Lower lobe of right lung (tissue), 2 donors: ENCODE measurements at places on chromosomes 4 and X.

- DNase-seq = no peak
These were observed 25.0 kb upstream of the TRPC5OS start for GRCh38 chrX:111850975-111851374.

DNA sequence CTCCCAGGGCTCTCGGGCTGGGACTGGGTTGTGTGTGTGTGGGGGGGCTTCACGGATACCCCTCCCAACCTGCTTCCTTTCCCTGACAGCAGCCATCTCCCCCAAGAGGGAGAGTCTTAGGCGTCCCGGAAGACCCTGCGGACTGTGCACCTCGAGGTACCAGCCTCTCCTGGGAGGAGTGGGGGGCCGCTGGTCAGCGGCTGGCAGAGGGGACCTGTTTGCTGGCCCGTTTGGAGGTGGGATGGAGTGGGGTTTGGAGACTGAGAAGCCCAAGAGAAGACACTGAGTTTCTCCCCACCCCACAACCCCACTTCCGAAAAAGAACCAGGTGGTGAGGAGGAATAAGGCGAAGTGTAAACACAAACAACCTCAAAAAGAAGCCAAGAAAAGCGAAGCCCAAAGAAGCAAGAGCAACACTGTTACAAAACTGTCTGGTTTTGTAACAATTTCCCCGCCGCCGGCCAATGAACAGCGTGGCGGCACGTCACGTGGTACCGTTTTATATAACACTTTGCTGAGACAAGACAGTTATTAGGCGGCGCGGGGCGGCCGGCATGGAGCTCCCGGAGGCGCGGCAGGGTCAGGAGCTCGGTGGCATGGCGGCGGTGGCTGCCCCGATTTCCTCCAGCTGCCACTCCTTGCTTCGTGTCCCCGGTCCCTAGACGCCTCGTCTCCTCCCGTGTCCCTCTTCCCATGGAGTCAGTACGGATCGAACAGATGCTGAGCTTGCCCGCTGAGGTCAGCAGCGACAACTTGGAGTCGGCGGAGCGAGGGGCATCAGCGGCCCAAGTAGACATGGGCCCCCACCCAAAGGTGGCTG is at the start of gene LONRF3:
LONRF3 (plus strand) TSS at position 531 of the 820 bp plus-strand sequence; CDS start at position 694, 163 bp downstream.
- DNase-seq = peak; percentile 88

GRCh38 chr4:176270669-176271068 is 1.6 kb upstream of the ASB5 start:
- no peak for DNase-seq

DNA sequence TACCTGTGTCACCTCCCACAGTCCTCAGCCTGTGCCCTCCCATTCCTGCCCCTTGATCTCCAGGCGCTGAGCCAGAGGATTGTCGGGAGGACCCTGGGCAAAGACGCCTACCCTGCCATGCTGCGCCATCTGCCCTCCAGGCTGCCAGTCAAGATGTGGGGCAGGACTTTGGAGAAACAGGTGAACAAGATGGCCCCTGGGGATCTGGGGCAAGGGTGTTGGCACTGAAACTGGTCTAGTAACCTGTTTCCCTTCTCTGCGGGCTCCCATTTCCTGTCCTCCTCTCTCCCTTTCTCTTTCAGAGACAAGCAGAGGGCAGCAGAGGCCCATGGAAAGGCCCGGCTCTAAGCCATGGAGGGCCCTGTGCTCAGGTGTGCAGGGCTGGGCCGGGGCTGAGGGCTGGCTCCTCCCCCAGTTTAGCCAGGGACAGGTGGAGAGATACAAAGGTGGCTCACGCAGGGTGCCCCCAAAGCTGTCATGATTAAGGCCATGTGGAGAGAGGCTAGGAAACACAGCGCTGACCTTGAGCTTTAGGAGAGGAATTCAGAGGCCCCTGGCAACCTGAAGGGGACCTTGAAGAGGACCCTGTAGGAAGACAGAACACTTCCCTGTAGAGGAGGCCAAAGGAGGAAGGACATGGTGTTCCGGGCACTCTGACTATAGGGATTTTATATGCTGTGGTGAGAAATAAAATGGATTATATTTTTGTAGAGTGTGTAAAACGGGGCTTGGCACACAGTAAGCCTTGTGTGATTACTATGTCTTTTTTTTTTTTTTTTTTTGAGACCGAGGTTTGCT is at the start of gene GLOD5:
GLOD5 (plus strand) TSS at position 74 of the 798 bp plus-strand sequence; CDS start at position 118, 44 bp downstream.
- peak; percentile 72 for DNase-seq

DNA sequence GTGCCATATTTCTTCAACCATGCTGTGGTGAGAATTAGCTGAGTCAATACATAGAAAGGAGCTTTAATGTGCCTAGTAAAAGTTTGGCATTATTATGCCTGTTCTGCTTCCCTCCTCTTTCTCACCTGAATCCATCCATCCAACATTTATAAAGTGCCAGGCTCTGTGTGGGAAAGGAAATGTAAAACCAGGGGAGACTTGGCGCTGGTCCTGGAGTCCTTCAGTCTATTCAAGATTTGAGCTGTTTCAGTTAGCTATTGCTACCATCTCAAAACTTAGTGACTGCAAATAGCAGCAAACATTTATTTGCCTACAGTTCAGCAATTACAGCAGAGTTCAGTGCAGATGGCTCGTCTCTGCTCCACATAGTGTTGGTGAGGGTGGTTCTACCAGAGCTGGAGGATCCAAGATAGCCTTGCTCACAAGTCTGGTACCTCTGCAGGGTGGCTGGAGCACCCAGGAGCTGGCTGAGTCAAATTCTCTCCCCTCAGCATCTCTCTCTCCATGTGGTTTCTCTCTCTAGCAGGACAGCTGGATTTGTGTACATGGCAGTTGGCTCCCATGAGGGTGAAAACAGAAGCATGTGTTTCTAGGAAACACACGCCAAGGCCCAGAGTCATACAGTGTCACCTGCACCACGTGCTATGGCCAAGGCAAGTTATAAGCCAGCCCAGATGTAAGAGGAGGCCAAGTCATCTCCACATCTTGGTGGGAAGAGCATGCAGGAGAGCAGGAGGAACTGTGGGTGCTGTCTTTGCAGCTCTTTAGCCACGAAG is 77.3 kb downstream of the FHDC1 start:
- no peak for DNase-seq

DNA sequence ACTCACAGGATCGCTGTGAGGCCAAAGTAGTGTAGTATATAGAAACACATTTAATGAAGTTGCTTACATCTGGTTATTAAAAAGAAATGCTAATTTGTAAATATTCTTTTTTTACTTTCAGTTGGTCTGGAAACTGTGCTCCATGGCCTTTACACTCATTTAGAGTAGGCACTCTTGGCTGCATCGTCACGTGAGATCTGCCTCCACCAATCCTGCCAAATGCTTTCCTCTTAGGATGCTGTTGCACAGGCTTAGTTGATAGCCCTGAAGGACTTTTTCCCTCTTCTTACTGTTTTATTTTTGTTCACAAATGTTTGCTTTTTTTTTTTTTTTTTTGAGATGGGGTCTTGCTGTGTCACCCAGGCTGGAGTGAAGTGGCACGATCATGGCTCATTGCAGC is 6.3 kb downstream of the CPE start:
- DNase-seq = no peak
